ENCODE measurements at places on chromosomes 6 and 20.

DNA sequence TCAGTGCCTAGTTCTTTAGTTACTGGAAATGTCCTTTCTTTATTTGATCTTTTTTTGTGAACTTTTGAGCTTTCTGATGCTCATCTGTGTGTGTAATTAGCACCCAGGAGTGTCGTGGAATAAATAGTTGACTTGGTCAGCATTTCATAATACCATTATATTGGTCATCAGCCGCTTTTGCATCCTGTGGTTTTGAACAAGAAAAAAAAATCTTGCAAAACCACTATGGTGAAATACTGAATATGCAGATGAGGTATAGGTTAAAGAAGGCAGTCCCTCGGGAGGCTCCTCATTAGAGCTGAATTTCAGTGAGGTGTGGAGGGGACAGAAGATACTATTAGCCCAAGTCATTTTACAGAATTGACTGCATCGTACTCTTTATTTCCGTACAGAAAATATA is 90.1 kb downstream of the FOXO3 start:
- peak; percentile 71 for DNase-seq

DNA sequence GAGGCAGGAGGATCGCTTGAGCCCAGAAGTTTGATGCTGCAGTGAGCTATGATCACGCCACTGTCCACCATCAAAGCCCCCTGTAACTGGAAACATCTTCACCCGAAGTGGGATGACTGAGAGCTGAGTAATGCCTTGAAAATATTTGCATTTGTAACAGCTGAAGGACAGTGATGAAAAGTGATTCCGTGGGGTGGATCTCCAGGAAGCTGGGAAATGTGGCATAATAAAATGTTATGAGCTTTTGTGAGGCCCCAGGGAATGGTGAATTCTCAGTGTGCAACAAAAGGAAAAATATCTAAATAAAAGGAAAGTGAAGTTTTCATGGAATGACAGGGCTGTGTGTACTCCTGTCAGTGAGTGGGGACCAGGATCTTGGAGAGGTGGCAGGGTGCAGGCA is 92.0 kb downstream of the JAG1 start:
- DNase-seq = peak; percentile 36

GRCh38 chr6:65126667-65127066 is 580.4 kb downstream of the EYS start:
- no peak for DNase-seq

DNA sequence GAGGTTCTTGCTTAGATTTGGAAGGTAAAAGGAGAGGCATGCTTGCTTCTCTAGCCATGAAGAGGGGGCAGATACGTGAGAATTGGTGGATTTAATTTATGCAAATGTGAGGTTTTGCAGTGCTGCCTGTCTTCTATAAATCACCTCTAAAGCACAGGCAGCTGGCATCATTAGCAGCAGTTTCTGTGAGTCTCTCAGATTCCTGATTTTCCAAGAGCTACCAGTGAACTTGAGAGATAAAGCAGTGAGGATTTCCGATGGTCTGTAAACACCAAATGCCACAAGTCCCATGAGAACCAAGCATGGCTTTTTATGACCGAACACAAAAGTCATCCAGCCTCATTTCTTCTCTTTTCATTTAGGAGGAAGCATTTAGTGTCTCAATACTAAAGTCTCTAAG is 3.2 kb upstream of the SIRPB2 start:
- DNase-seq = no peak

- DNase-seq = no peak
Observed at GRCh38 chr6:38498085-38498484, 141.6 kb downstream of the BTBD9 start.

DNA sequence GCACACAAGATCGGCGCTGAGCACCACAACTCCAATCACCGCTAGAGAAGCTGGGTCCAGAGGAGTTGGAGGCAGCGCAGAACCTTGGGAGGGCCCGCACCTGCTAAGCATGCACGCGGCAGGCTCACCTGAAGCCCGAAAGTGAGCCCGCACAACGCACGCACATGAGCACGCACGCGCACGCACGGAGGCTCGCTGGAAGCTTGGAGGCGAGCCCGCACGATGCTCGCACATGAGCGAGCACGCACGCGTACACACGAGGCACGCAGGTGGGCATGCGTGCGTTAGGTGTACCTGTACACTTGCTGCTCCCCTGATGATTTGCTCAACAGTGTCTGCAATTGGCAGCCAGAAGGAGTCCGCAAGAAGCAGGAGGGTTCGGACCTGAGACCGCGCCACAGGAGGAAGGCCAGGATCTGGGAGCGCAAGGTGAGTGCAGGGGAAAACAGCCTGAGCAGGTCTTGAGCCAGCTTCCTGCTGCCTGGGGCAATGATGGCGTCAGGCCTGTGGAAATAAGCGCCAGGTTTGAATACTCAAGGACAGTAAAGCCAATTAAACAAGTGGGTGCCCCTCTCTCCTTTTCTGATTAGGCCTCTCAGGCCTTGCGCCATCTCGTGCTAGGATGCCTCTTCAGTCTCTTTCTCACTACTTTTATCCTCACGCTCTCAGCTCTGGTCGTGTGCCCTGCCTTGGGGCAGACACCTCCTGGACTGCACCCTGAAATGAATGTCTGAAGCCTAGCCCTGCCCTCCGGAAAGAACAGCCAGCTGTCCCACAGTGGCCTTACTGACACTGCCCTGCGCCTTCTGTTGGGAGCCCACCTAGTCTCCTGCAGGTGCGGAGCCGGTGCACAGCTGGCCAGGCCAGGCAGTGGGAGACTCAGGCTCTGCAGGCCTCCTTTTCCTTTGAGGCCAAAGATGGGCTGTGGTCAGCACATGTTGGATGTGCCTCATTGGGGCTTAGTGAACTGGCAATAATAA is 340.4 kb downstream of the CDC5L start:
- no peak for DNase-seq

GRCh38 chr6:37942606-37943376 is 123.3 kb downstream of the ZFAND3 start:
- DNase-seq = no peak

DNA sequence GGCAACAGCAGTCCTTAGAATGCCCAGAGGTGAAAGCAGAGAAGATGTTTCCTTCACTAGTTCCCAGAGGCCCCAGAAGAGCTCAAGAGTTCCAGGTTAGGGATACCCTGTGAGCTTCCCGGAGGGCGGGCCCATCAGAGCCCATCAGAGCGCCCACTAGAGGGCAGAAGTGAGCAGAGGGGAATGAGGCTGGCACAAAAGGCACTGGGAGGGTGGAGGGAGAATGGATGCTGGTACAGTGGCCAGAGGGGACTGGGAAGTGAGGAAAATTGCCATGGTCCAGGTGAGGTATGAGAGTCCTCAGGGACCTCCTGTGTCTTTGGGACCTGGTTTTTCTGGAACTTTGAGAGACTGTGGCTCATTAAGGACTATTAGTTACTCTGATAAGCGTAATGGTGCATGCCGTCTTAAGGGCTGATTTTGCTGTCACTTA is 57.3 kb downstream of the LINC00237 start:
- peak; percentile 5 for DNase-seq

GRCh38 chr20:4904127-4904860 is 97.0 kb downstream of the SLC23A2 start:
- DNase-seq = no peak

- peak; percentile 18 for DNase-seq
Observed at GRCh38 chr6:70375166-70375565, 38.1 kb upstream of the FAM135A start.

GRCh38 chr20:38986663-38987062 is 24.5 kb downstream of the DHX35 start:
- peak; percentile 29 for DNase-seq

GRCh38 chr6:82836022-82836575 is 229.5 kb downstream of the UBE3D start:
- no peak for DNase-seq

- DNase-seq = peak; percentile 3
Observed at GRCh38 chr6:97674802-97675201, 391.8 kb upstream of the MMS22L start.

DNA sequence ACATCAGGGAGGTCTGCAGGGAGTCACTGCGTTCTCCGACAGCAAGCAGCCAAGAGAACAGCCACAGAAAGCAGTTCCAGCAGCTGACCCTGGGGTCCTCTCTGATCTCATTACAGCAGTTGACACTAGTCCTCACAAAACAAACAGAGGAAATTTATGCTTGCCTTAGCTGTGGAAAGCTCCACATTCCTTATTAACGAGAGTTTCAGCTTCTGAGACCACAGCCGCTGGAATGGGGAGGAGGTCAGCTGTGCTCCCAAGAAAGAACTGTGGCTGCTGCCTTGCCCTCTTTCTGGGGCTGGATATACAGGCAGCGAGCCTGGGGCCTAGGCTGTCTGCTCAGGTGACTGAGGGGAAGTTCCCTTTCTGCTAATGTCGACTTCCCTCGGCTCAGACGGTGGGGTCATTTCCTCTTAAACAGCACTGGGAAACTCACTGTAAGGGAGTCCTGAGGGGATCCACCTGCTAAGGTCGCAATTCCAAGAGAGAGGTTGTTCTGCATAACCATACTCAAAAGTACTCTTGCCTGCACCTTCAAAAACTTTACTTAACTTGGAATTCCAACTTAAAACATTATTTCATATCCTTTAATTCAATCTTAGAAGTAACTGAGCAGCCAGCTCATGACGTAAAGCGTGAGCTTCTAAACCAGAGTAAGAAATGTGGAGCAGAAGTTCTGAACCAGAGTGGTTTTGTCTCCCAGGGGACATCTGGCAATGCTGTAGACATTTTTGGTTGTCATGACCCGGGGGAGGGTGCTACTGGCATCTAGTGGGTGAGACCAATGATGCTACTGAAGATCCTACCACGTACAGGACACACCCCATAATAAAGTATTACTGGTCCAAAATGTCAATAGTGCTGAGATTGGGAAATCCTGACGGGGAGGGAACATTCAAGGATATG is 80.3 kb downstream of the BACH2 start:
- no peak for DNase-seq

- DNase-seq = no peak
Observed at GRCh38 chr6:84740385-84740784, 24.0 kb downstream of the TBX18 start.
